ENCODE measurements at places on chromosomes 5 and 9. TPM values are rescaled to one million over a fixed set of nuclear protein-coding genes. Genes with fewer than 3 reads are reported as not detected.
A peak's percentile ranks its signal among the peaks of the same experiment; 100 is the strongest.

DNA sequence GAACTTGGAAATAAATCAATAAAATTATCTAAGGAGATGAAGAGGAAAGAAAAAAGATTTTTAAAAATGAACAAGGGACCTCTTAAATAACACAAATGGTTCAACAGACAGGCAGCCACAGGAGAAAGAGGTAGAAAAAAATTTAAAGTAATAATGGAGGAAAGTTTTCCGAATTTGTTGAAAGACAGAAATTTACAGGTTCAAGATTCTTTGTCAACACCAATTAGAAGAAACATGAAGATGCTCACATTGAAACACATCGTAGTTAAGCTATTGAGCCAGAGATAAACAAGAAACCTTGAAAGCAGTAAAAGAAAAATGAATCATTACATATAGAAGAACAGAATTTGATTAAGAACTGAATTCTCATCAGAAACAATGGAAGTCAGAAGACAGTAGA, 68.7 kb upstream of the OSMR start:
- DNase-seq: no peak

The MCTP1 gene
- total RNA-seq: 11.6 TPM

DNA sequence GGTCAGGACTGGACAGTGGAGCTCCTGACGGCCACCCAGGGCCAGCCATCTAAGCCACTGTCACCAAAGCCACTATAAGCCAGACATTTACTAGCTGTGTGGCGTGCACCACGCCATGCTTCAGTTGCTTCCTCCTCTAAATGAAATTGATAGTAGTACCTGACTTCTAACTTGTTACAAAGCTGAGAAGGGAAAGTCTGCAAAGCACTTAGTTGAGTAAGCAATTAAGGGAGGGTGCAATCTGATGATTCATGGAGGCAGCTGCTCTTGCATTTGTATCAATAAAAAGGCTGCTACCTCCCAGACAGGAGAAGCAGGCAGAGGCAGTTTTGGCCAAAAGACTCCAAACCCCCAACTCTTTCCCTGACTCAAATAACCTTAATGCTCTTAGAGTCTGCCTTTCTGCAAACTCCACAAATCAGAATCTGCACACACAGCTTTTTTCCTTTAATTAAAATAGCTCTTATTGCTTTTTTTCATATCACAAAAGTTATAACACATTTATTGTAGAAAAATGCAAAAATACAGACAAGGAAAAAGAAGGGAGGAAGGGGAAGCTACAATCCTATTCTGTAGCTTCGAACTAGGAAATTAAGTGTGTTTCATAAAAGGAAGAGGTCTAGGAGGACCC, 19.3 kb upstream of the RAPGEF1 start:
- no peak for DNase-seq

DNA sequence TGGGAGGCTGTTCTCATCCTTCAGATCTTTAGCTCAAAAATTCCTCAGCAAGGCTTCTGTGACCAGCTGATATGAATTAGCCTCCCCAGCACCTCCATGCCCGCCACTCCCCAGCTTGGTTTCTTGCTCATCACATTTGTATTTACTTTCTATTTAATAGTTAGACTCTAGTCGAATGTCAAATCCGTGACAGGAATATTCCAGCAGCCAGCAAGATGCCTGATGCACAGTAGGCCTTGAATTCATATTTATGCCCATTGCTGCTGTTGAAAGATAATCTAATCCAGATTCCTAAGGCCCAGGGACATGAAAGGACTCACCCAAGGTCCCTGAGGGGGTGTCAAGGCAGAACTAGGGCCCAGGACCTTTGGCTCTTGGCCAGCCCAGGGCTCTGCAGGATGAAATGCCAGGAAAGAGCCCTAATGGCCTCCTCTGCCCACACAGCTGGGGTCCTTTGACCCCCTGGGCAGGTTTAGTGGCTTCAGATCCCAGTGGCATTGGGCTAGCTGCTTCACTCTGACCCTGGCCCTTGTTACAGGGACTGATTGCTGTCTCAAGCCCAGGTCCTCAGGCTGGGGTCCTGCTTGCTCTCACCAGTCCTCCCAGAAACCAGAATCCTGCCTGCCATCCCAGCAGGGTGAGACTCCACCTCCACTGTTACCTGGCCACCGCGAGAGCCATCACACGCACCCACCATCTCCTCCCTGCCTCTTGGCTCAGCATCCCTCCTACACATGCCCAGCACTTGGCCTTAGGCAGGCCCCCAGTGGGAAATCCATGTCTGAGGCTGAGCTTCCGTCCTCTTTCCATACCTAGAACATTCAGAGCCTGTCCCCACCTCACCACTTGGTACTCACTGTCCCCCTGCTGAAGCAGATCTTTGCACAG, 7.3 kb downstream of the CSF1R start:
- peak; percentile 61 for DNase-seq

The SCGB3A1 gene
- 3.5 TPM for total RNA-seq

- DNase-seq: no peak
Observed at GRCh38 chr9:35842795-35843194, 13.8 kb downstream of the TMEM8B start.

DNA sequence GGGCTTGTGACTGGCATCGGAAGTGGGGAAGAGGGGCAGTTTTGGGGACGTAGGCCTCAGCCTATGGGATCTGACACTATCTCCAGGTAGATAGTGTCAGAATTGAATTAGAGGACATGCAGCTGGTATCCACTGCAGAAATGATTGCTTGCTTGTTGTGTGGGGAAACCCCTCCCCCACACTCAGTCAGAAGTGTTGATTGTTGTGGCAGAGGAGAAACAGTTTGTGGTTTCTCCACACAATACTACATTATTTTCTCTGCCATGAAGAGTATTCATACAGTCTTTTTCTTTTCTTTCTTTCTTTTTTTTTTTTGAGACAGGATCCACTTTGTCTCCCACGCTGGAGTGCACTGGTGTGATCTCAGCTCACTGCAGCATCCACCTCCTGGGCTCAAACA, 113.9 kb downstream of the ARRDC3 start:
- DNase-seq: no peak

- peak; percentile 50 for DNase-seq
Observed at GRCh38 chr5:133364936-133365707, 247.2 kb downstream of the FSTL4 start.

The MEGF10 gene
- 6.0 TPM for total RNA-seq

- DNase-seq: no peak
Observed at GRCh38 chr9:113660196-113660595, 196.7 kb downstream of the RGS3 start.

DNA sequence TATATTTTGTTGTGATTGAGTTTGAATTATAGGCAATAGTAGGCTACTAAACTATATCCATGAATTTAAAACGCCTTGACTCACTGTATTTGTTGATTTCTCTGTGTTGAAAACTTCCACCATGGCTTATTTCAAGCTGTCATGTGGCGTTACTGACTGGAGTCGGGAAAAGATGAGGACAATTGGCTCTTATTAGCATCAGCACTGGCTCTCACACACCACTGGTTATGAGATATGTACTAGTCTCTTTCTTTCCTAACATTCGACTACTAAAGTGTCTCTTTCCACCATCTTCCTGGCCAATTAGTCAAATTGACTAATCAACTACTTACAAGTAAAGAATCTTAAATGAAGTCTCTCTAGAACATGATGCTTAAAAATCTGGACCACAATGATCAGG, 9.1 kb upstream of the DAB2 start:
- no peak for DNase-seq

The PCDHA2 gene
- total RNA-seq: not detected

The FBN2 gene
- total RNA-seq: 0.04 TPM

GRCh38 chr9:136947955-136948510, 3.0 kb downstream of the C8G start:
- DNase-seq: no peak

DNA sequence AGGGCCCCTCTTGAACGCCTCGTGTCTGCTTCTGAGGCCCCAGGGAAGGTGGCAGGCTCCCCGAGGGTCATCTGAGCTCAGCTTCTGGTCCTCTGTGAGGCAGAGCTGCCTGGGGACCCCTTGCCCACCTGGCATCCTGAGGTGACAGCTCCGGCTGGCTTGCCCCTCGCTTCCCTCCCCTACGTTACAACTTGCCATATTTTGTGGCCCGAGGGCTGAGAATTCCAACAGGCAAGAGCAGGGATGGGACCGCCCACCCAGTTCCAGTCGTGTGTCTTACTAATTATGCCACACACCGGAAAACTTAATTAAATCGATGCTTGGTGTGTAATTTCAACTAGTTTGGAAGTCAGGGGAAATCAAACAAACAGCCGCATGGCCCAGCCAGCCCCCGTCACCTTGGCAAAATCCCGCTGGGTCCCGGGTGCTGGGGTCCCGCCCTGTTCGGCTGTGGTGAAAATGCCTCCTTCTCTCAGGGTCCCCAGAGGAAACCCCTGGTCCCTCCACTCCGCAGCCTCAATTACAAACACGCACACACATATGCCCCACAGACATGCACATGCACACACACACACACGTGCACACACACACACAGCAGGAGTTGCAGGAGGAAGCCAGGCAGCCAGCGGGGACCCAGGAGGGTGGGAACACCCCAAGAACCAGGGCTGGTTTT, 221.0 kb upstream of the IER5L start:
- no peak for DNase-seq

Data from lower leg skin (tissue), 4 donors.